ENCODE measurements at places on chromosomes 4 and X.

- no peak for DNase-seq
Measured at GRCh38 chr4:8255698-8256441, 13.7 kb upstream of the HTRA3 start.

DNA sequence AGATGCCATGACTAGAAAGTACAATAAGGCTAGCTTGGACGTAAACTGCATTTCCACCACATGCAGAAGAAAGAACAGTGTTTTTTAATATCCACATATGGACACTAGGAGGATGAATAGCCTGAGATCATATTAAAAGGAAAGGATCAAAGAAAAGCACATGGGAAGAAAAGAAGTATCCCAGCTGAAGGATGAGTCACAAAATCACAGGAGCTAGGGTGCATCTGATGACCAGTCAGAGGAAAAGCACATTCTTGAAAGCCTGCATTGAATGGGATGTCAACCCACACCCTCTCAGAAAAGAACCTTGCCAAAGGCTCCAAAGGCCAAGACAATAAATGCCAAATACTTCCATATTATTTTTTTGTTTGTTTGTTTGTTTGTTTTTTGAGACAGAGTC is 56.8 kb upstream of the PRDX4 start:
- no peak for DNase-seq

GRCh38 chr4:35229021-35229420 is 1015.3 kb downstream of the ARAP2 start:
- DNase-seq: no peak

- DNase-seq: no peak
Measured at GRCh38 chrX:23819385-23820234, 36.6 kb downstream of the SAT1 start.

DNA sequence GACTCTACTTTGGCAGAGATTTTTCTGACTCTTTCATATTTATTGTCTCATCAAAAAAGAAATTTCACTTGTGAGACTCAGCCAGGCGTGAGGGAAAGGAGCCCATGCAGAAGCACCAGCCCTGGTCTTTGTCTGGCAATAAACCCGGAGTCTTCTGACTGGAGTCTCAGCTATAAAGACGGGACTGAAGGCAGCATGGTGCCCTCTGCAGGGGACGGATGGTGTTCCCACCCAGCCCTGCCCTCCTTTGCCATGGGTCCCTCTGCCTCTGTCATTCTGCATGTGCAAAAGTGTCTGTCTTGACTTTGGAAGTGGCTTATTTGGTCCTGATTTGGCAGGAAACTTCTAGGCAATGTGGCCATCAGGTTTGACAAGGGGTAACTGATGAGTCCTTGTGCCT is 14.2 kb downstream of the ZNF185 start:
- DNase-seq: no peak

Data from NCI-H2171 (cell line).